ENCODE measurements at places on chromosomes 3 and 15. TPM values are rescaled to one million over a fixed set of nuclear protein-coding genes. Genes with fewer than 3 reads are reported as not detected.

- H3K4me3 ChIP-seq, result no peak overlapping the region
- no peaks in the 10 kb centered on the region for H3K36me3 ChIP-seq
- H3K27me3 ChIP-seq, result no peaks in the 10 kb centered on the region
- H3K4me1 ChIP-seq, result peaks cover 3% of the 10 kb centered on the region
- no peak overlapping the region for H3K27ac ChIP-seq
Observed at GRCh38 chr3:178146406-178146831, 389.8 kb upstream of the KCNMB2 start.

Gene SCAMP2
- total RNA-seq, result 60.0 TPM

Gene ZBBX
- 3.4 TPM for total RNA-seq

Gene FAM98B
- 59.3 TPM for total RNA-seq

- peak; percentile 45 for DNase-seq
- H3K27ac ChIP-seq, result peak within 1 kb of the TSS; percentile 25
- H3K36me3 ChIP-seq, result no peaks in the 10 kb centered on the region
- peaks cover 32% of the 10 kb centered on the region for H3K27me3 ChIP-seq
- H3K4me3 ChIP-seq, result peak within 1 kb of the TSS; percentile 72
Observed at GRCh38 chr3:46693038-46693891, at the start of gene ALS2CL. Gene ALS2CL, minus strand, starts transcription at chr3:46693679. Its CDS starts 4,239 bp downstream, at chr3:46689440.

Gene SNX22
- total RNA-seq, result 7.3 TPM

DNA sequence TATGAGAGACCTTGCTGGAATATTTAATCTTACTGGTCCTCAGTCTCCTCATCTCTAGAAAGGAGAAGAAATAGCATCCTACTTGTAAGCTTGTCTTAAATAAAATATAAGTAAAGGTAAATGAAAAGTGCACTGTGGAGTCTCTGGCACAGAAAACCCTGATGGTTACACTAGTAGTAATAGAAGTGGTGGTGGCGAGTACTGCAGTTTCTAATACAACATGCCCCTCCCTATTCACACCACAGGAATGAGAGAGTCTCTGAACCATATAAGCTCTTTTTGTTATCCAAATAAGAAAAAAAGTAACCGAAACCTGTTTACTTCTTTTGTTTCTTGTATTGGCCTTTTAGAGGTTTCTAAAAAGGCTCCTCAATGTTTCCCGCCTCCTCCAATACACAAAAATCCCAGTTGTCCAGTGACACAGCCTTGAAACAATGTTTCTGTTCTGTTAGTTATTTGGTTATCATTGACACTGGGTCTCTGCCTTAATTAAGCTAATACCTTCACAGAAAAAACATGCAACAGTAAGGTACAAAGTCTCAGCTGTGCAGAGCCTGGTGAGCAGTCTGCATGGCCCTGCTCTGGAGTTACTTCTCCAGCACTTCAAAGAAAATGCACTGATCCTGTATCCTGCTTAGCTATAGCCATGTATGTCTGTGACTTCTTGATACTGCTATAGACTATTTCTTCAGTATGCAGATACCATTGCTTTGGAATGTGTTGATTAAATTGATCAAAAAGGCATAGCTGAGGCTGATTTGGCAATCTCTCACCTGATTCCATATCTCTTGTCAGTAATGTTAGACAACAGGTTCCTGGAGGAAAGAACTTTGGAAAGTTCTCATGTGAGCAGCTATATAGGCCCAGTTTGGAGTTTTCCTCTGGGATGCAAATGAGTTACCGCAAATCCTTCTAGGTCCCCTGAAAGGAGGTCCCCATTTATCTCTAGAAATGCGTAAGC lies 315.6 kb upstream of the IL12A start:
- H3K4me3 ChIP-seq, result no peak overlapping the region
- peaks cover 19% of the 10 kb centered on the region for H3K27me3 ChIP-seq
- H3K27ac ChIP-seq, result no peak overlapping the region

Gene CCDC33
- 0.84 TPM for total RNA-seq

DNA sequence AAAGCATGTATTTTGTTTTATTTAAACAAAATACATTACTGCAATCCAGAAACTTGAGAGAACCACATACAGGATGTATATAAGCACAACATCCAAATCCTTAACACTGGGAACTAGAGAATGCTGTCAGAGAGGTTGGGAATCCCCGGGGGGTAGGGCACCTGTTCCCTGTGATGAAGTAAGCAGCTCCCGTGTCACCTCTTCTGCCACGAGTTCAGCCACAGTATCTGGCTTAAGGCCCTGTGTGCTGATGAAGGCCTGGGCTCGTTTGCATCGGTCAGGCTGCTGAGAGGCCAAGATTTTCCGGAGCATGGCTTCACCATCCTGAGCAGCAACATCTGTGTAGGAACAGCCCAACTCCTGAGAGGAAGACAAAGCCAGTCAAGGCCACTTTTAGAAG lies 36.4 kb downstream of the EIF3J start:
- no peaks in the 10 kb centered on the region for H3K4me1 ChIP-seq
- H3K36me3 ChIP-seq, result peaks cover 8% of the 10 kb centered on the region
- no peaks in the 10 kb centered on the region for H3K27me3 ChIP-seq
- H3K27ac ChIP-seq, result no peak overlapping the region

Gene SPCS1
- total RNA-seq, result 89.6 TPM

- H3K4me1 ChIP-seq, result peaks cover 8% of the 10 kb centered on the region
- peaks cover 17% of the 10 kb centered on the region for H3K27me3 ChIP-seq
- no peak overlapping the region for H3K4me3 ChIP-seq
- no peak overlapping the region for H3K27ac ChIP-seq
- DNase-seq, result no peak
- no peaks in the 10 kb centered on the region for H3K36me3 ChIP-seq
Observed at GRCh38 chr3:134737516-134737915, 57.5 kb upstream of the EPHB1 start.

- H3K4me1 ChIP-seq, result peaks cover 4% of the 10 kb centered on the region
- H3K4me3 ChIP-seq, result no peak overlapping the region
- H3K36me3 ChIP-seq, result no peaks in the 10 kb centered on the region
- no peak for DNase-seq
Observed at GRCh38 chr15:74196175-74196574, 6.4 kb downstream of the STRA6 start.

- DNase-seq, result no peak
- no peak overlapping the region for H3K4me3 ChIP-seq
- H3K36me3 ChIP-seq, result no peaks in the 10 kb centered on the region
- peaks cover 4% of the 10 kb centered on the region for H3K27me3 ChIP-seq
- H3K27ac ChIP-seq, result no peak overlapping the region
- H3K4me1 ChIP-seq, result peaks cover 8% of the 10 kb centered on the region
Observed at GRCh38 chr15:49848282-49848724, 227.5 kb downstream of the DTWD1 start.

Gene VPS13C
- 57.1 TPM for total RNA-seq

- no peaks in the 10 kb centered on the region for H3K27me3 ChIP-seq
- H3K4me3 ChIP-seq, result no peak overlapping the region
- no peaks in the 10 kb centered on the region for H3K4me1 ChIP-seq
- DNase-seq, result no peak
Observed at GRCh38 chr3:88209356-88209755, 59.6 kb downstream of the C3orf38 start.

DNA sequence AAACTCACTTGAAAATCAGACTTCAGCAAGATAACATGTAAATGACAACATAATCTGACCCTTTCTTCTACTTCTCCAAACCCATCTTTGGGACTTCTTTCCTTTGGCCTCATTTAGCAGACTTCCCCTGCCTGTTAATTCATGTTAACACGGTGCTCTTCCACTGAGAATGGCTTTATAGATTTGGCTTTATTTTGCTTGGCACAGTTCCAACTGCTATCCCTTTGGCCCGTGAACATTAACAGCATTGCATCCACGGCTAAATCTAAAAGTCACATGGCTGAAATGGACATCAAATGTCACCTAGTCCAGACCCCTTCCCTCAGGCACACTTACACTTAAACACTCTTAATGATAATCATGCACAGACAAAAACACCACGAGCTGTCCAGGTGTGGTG lies 3.8 kb downstream of the ZMAT3 start:
- peaks cover 10% of the 10 kb centered on the region for H3K4me1 ChIP-seq
- peak overlapping the region; percentile 74 for H3K27ac ChIP-seq
- no peak for DNase-seq
- H3K27me3 ChIP-seq, result no peaks in the 10 kb centered on the region
- no peak overlapping the region for H3K4me3 ChIP-seq
- H3K36me3 ChIP-seq, result peaks cover 10% of the 10 kb centered on the region

DNA sequence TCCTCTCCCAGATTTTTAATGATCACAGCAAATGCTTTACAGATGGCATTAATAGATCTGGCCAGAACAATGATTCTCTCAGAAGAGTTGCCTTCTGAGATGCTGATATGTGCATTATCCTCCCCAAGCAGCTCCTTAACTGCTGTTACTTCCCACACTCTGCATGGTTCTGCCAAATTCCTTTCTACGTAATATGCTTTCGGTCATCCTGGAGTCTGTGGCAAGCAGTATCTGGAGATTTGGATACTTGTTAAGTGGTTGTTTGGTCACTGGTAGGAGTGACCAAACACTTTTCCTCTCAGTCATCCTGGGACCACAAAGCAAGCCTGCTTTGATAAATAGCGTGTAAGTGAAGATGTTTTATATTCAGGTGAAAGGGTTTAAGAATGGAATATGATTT lies 71.1 kb upstream of the CCNL1 start:
- no peak for DNase-seq
- no peaks in the 10 kb centered on the region for H3K36me3 ChIP-seq
- H3K4me3 ChIP-seq, result no peak overlapping the region

Gene GPR156
- 0.41 TPM for total RNA-seq

- no peak for DNase-seq
- H3K27ac ChIP-seq, result peak overlapping the region; percentile 18
- H3K4me3 ChIP-seq, result no peak overlapping the region
- no peaks in the 10 kb centered on the region for H3K27me3 ChIP-seq
Observed at GRCh38 chr15:67105065-67105951, 39.9 kb downstream of the SMAD3 start.

Gene RBPMS2
- 37.5 TPM for total RNA-seq

Gene GTF2E1
- total RNA-seq, result 31.2 TPM

DNA sequence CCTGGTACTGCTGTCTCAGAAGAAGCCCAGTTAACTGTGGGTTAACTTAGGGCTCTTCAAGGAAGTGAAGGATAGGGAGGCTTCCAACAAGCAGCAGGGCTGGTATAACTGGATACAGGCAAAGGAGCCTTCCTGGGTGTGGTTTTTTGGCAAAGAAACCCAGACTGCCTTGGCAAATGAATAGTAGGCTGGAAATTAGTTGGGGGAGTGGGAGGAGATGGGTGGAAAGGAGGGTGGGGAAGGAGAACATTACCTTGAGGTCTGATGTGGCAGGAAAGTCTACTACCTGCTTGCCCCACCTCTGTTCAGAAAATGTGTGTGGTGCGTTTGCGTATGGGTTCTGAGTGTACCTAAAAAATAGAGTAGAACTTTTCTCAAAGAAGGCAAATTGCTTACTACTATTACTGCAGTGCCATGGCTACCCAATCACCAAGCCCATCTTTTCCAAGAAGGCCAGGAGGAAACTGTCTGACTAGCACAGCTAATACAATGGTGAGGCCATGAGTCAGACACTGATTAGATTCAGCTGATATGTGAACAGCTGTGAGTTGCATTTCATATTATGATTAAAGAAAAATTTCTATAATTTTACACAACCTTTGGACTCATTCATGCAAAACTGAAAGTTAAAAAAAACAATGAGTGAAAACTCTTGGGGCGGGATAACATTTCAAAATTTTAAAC lies 55.2 kb downstream of the SPTSSB start:
- no peak for DNase-seq
- no peaks in the 10 kb centered on the region for H3K27me3 ChIP-seq
- no peaks in the 10 kb centered on the region for H3K4me1 ChIP-seq
- H3K36me3 ChIP-seq, result no peaks in the 10 kb centered on the region

DNA sequence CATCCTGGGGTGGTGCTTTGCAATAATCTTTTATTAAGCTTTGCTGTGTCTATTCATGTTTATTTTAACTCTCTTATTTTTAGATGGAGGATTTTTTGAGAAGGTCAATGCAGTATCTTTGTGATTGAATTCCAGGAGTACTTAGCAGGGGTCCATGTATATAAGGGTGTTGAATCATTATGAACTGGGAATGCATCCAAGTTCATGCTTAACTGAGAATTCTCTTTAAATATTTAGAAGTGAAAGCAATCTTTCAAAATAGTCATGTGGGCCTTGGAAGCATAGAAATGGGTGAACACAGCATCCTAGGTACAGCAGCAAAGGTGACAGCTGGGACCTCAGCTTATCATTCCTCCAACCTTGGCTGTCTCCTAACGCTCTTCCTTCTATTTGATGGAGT lies 27.3 kb downstream of the SPTSSB start:
- H3K4me3 ChIP-seq, result no peak overlapping the region
- H3K27ac ChIP-seq, result peak overlapping the region; percentile 67
- DNase-seq, result no peak
- H3K36me3 ChIP-seq, result no peaks in the 10 kb centered on the region
- no peaks in the 10 kb centered on the region for H3K27me3 ChIP-seq
- peaks cover 40% of the 10 kb centered on the region for H3K4me1 ChIP-seq

DNA sequence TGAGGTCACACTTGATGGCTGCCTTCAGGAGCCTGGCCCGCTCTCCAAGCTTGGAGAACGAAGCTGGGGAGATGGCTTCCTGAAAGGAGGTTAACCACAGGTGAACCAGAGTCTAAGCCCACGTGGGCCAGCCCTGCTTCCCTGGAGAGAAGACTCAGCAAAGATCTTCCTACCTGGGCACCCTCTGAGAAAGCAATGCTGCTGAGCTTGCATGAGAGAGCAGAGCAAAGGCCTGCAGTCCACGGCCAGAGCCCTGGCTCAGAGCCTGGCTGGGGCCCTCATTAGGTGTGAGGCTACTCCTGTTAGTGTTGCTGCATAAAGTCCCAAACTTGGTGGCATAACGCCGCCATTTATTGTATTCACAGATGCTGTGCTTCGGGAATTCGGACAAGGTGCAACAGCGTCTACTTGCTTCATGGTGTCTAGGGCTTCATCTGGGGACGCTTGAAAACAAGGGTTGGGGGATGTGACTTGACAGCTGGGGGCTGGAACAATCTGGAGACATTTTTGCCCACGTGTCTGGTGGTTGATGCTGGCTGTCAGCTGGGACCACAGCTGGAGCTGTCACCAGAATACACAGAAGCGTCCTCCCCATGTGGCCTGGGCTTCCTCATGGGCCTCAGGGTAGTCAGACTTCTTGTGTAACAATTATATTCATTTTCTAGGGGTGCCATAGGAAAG lies 87.9 kb upstream of the MEF2A start:
- no peak overlapping the region for H3K4me3 ChIP-seq
- H3K27ac ChIP-seq, result no peak overlapping the region
- no peaks in the 10 kb centered on the region for H3K36me3 ChIP-seq

Gene CIP2A
- 25.1 TPM for total RNA-seq

Gene GPR160
- 33.7 TPM for total RNA-seq

Gene SI
- total RNA-seq, result 2.0 TPM

Gene OIP5
- total RNA-seq, result 9.7 TPM

Gene USP4
- 56.6 TPM for total RNA-seq

DNA sequence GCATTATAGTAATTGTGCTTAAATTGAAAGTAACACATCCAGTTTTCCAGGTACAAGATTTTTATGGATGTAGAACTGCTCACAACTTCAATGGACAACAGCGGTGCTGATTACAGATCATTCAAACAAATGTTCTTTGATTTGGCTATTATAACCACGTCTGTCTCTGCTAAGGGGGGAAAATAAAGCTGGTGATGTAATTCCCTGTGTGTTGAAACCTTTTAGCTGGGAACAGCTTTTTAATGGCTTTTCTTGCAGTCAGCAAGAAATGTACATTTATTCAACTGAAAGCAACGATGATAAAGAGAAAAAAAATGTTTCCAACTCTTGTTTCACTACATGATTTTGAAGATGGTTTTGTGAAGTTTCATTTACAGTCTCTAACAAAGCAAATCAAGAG lies 431.9 kb upstream of the AGTR1 start:
- H3K27ac ChIP-seq, result no peak overlapping the region
- H3K4me1 ChIP-seq, result peaks cover 20% of the 10 kb centered on the region
- DNase-seq, result no peak
- H3K36me3 ChIP-seq, result no peaks in the 10 kb centered on the region
- H3K27me3 ChIP-seq, result no peaks in the 10 kb centered on the region

Data from progenitor cell of endocrine pancreas (in vitro differentiated cells).